ENCODE measurements at places on chromosomes 3 and 15.

GRCh38 chr3:21718161-21718765 is 32.7 kb downstream of the ZNF385D start:
- DNase-seq, result peak; percentile 97

- DNase-seq, result no peak
These were observed 57.7 kb downstream of the LMCD1 start for GRCh38 chr3:8559351-8559750.

GRCh38 chr15:70267879-70268278 is 170.2 kb upstream of the TLE3 start:
- no peak for DNase-seq

DNA sequence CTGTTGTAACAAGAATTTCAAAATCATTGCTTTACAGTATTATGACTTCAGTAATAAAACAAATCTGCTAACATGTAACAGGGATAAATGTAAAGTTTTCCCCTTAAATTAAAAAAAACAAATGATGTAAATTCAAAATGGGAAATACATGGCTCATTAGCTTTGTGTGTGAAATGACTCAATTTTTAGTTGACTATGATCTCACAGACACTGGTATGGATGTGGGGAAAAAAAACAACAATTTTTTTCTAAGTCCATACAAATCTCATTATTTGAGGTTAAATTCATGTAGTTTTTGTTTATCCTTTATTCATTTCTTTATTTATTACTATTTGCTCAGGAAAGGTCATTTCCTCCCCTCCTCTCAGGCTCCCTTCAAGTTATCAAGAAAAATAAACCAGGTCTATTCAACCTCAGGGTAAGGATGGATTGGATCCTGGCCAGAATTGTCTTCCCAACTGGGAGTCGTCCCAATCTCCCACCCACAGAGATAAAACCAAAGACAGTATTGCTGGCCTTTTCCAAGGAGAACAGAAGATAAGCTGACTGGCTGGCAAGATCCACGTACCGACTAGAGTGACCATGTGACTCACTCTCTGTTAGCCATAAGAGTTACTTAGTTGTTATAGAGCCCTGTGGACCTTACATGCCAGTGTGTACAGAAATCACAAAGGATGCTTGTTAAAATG is 373.3 kb downstream of the GAP43 start:
- peak; percentile 20 for DNase-seq

GRCh38 chr15:45704329-45705249 is 69.8 kb downstream of the SQOR start:
- DNase-seq, result no peak

GRCh38 chr15:99096173-99096893 is 8.5 kb upstream of the SYNM start:
- no peak for DNase-seq

DNA sequence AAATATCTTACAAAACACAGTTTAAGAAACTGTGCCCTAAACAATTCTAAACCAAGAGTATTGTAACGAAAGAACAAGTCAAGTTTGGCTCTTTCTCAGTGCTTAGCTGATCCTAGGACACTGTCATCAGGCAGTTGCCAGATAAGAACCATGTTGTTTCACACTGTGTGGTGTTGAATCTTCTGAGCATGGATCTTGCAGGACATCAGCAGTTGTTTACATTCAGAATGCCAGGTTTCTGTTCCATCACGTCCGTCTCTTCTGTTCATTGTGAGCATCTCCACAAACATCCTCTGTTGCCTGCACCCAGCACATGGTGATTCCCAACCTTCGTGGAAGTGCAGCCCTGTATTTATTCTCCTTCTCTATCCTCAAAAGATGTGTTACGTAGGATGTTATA is 67.9 kb downstream of the DCUN1D1 start:
- no peak for DNase-seq

DNA sequence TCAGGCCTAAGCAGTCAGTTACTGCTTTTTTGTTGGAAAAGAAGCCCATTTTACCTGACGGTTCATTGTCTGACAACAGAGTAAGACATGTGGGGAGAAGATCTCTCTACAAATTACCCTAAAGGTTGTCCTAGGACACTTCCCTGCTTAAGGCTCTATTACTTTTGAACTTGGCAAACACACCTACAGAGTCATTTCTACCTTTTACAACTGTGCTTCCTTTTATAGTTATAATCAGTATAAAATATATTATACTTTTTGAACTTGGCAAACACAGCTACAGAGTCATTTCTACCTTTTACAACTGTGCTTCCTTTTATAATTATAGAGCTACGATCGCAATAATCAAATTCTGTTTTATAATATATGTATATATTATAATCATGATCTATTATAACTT is 215.0 kb downstream of the TPRG1 start:
- no peak for DNase-seq

DNA sequence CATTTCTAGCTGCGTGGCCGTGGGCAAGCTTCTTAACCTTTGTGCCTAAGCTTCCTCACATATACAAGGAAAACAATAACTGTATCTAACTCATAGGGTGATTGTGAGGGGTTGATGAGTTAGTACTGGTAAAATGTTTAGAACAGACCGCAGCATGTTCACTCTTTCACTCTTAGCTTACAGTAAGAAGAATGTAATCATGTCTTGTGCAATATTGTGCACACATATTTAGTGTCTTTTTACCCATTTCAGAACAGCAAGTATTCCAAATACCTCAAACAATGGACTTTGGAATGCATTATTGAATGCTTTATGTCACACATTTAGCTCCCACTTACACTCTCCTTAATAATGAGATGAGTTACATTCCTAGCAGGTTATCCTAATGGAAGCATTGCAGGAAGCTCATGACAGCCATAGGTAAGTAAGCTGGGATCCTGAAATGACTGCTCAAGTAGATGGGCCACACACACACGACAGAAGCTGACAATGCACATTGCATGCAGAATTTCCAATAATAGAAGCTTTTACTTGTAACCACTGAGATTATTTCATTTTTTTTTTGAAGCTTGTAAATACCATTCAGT is 468.9 kb upstream of the WNT5A start:
- DNase-seq, result no peak
